HepG2 (cell line): ENCODE measurements at places on chromosomes 4 and X.

DNA sequence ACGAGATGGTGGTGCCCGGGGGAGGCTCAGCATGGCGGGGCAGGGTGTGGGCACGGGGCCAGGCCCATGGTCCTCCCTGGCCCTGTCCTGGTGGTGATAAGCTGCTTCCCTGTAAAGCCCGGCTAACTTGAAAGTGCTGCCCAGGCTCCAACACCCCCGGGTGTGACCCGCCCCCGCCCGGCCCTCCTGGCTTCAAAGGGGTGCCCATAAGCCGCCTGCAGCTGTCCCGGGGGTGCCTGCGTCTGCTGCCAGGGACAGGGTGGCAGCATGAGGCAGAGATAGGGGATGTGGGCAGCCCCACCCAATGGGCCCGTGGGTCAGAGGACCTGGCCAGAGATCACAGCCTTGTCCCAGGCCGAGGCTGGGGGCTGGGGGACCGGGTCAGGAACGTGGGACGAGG, 18.1 kb downstream of the FGFRL1 start:
- no peak for DNase-seq

- DNase-seq = no peak
Measured at GRCh38 chr4:176343286-176343685, 23.5 kb downstream of the SPCS3 start.

- no peak for DNase-seq
Measured at GRCh38 chrX:119455264-119455663, 13.0 kb upstream of the SLC25A5 start.

DNA sequence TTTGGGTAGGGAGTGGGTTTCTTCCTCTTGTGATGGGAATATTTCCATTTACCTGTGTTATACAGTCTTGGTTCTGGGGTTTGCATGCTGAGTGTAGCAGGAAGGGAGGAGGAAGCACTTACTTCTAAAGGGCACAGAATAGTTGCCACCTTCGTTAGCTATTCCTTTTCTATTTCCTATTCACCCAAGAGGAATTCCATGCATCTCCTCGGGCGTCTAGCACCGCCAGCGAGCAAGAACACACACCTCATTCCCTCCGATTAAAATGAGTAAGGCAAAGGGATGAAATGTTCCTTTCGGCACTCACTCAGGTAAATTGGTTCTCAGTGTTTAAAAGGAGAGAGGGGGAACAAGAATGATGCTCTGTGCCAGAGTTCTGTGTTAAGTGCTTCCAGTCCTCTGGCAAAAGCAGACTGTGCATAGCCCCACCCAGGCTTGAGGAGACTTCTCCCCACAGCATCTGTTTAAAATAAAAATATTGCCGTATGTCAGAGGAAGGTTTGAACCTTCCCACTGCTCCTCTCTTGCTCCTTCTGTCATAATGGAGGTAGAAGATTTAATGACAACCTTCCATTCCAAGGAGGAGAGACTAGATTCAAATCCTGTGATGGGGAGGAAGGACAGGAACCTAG, 351.4 kb downstream of the PTTG2 start:
- no peak for DNase-seq

DNA sequence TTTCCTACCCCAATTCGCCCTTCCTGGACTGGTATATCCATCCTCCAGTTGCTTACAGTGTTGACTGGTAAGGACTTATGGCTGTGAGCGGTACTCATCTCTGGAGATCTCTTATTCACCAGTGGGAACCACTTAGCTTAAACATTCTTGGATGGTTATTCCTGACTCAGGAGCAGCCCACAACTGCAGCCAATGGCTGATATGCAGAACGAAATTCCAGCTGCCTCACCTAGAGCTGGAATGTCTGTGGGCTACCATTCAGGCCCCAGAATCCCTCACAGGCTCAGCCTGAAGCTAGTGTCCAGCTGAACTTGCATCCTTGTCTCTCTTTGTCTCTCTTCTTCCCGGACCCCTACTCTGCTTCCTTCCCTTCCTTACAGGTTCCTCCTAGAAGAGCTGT, 138.9 kb upstream of the SMIM31 start:
- no peak for DNase-seq

GRCh38 chr4:130808492-130808891, 1712.5 kb downstream of the C4orf33 start:
- DNase-seq = peak; percentile 13

GRCh38 chrX:103467887-103468286, 51.4 kb downstream of the RAB40A start:
- no peak for DNase-seq
